ENCODE measurements at places on chromosomes 11 and 22. TPM values are rescaled to one million over a fixed set of nuclear protein-coding genes. Genes with fewer than 3 reads are reported as not detected.

GRCh38 chr11:94181943-94182342 lies 53.3 kb downstream of the PANX1 start:
- DNase-seq = no peak
- H3K4me1 ChIP-seq = no peaks in the 10 kb centered on the region
- no peak overlapping the region for H3K4me3 ChIP-seq
- H3K27me3 ChIP-seq = no peaks in the 10 kb centered on the region
- H3K36me3 ChIP-seq = peaks cover 6% of the 10 kb centered on the region

DNA sequence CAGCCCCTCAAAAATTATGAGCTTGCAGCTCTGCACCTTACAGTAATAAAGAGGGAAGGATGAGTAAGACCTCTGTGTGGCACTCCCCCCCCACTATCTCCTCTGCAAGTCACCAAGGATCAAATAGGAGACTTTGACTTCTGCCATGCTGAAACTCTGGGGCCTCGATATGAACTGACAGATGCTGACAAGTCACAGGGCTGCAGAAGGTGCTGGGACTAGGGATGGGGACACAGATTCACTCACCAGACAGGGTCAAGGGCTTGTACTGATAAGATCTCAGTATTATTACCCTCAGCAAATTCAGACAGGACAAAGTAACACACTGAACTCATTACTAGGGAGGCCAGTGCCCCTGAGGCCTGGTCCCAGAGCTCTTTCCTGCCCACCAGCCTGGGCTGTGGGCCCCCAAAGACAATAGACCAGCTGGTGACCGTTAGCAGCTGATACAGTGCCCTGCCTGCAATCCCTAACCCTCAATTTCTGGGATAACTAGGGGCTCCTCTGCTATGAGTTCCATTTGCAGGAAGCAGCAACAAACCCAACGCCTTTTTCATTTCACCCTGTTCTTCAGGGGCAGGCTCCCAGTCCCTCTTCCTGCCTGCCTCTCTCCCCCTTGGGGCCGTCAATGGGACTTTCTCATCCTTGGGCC lies 20.1 kb downstream of the TMPRSS13 start:
- no peak overlapping the region for H3K4me3 ChIP-seq
- peaks cover 12% of the 10 kb centered on the region for H3K4me1 ChIP-seq
- DNase-seq = no peak
- peaks cover 21% of the 10 kb centered on the region for H3K36me3 ChIP-seq
- H3K27me3 ChIP-seq = no peaks in the 10 kb centered on the region

- H3K4me1 ChIP-seq = peaks cover 74% of the 10 kb centered on the region
- no peak overlapping the region for H3K4me3 ChIP-seq
- DNase-seq = no peak
- H3K36me3 ChIP-seq = no peaks in the 10 kb centered on the region
Observed at GRCh38 chr11:68340003-68340767, 27.8 kb downstream of the LRP5 start.

DNA sequence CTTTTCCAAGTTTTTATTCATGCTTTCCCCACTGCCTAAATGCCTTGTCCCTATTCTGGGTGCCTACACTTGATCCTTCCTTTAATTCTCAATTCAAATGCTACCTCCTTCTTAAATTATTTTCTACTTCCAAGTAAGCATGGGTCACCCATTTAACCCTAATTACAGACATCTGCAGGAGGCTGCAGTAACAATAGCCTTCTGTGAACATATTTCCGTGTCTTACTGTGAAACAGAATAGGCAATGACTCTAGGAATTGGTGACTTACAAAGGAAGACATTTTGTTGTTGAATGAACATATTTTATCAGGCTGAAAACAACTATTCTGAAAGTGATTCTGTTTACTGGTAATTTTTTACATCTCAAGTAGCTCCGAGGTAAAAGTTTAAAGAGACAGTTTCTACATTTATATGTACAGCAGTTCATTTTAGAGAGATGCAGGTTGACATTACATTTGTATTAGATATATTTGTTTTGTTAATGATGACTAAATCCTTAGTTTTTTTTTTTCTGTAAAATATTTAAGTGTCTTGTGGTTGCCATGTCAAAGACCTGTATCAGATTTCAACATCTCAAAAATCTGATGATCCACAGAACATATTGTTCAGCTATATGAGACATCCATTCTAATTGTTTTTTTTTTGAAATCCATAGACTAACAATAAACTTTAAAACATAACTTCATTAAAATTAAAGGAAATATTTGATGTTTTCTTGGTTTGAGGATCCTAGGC lies 316.8 kb downstream of the CASP12 start:
- no peaks in the 10 kb centered on the region for H3K4me1 ChIP-seq
- H3K4me3 ChIP-seq = no peak overlapping the region
- H3K36me3 ChIP-seq = no peaks in the 10 kb centered on the region
- no peak overlapping the region for H3K27ac ChIP-seq
- DNase-seq = no peak
- no peaks in the 10 kb centered on the region for H3K27me3 ChIP-seq

- no peak overlapping the region for H3K4me3 ChIP-seq
- DNase-seq = no peak
- no peak overlapping the region for H3K27ac ChIP-seq
- no peaks in the 10 kb centered on the region for H3K36me3 ChIP-seq
- H3K4me1 ChIP-seq = no peaks in the 10 kb centered on the region
- H3K27me3 ChIP-seq = peaks cover 2% of the 10 kb centered on the region
Observed at GRCh38 chr11:6251990-6252473, 7.6 kb upstream of the CCKBR start.

DNA sequence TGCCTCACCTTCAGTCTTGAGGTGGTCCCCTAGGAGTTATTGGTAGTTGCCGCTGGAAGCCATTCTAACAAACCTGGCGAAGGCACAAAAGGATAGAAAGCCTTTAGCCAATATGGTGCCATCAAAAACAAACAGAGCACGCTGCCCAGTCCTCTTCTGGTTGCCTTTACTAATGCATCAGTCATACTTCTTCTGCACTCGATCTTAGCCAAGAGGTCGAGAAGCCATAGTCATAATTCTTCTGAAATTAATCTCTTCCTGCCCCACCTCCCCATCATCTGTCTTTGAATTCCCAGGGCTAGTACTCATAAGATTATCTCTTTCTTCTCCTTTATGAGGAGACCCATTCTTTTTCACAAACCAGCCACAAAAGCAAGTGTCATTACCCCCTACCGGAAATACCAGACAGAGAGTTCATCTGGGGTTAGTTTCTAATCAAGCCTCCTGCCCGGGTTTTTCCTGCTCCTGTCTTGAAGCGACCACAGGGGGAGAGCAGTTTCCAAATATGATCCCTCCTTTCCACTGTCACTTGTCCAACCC lies 21.4 kb upstream of the EHF start:
- no peaks in the 10 kb centered on the region for H3K36me3 ChIP-seq
- H3K4me3 ChIP-seq = peak overlapping the region; percentile 24
- peaks cover 45% of the 10 kb centered on the region for H3K4me1 ChIP-seq
- DNase-seq = peak; percentile 98
- H3K27me3 ChIP-seq = no peaks in the 10 kb centered on the region

GRCh38 chr11:111967649-111968048 lies 30.5 kb downstream of the DIXDC1 start:
- H3K36me3 ChIP-seq = no peaks in the 10 kb centered on the region
- H3K27me3 ChIP-seq = no peaks in the 10 kb centered on the region
- H3K4me3 ChIP-seq = no peak overlapping the region
- no peak overlapping the region for H3K27ac ChIP-seq

- H3K36me3 ChIP-seq = peaks cover 20% of the 10 kb centered on the region
- peaks cover 24% of the 10 kb centered on the region for H3K4me1 ChIP-seq
- no peaks in the 10 kb centered on the region for H3K27me3 ChIP-seq
Observed at GRCh38 chr11:47552056-47552565, 821 bp downstream of the CELF1 start.

- peak overlapping the region; percentile 93 for H3K4me3 ChIP-seq
- peaks cover 7% of the 10 kb centered on the region for H3K36me3 ChIP-seq
- no peaks in the 10 kb centered on the region for H3K27me3 ChIP-seq
- peak; percentile 59 for DNase-seq
- peaks cover 8% of the 10 kb centered on the region for H3K4me1 ChIP-seq
Observed at GRCh38 chr11:64809781-64810241, 540 bp downstream of the MEN1 start.

DNA sequence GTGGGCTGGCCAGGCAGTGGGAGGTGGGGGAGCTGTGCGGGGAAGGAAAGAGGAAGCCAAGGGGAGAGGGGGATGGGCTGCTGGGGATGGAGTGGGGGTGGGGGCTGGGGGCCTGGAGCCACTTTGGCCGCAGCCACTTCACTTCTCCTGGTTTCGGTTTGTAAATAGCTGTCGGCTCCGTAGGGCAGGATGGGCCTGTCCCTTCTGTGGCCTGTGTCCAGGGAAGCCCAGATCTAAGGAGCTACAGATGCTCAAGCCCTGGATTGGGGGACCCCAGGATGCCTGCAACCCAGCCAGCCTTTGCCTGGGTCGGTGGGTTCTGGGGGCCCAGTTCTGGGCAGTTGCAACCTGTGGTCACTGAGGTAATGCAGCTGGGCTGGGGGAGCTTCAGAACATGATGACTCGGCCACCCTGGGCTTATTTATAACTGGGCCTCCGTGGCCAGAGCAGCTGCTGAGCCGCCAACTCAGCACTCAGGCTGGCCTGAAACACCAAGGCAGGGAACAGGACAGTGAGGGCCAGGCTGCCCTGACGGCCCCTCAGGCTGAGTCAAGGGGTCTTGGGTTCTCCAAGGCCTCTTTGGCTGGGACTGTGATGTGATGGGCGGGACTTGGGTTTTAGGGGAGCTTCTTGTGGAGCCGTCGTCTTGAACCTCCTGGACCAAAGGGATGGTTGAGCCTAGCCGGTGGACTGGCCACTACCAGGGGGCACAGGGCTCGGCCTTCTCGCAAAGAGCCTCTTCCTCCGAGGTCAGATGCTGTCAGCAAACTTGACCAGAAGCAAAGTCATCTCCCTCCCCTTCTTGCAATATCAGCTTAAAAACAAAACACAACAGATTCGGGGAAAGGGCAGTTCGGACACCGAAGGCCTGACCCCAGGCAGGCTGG lies 15.0 kb upstream of the SLC39A13 start:
- H3K4me3 ChIP-seq = no peak overlapping the region
- no peak for DNase-seq
- H3K4me1 ChIP-seq = no peaks in the 10 kb centered on the region
- H3K36me3 ChIP-seq = no peaks in the 10 kb centered on the region

DNA sequence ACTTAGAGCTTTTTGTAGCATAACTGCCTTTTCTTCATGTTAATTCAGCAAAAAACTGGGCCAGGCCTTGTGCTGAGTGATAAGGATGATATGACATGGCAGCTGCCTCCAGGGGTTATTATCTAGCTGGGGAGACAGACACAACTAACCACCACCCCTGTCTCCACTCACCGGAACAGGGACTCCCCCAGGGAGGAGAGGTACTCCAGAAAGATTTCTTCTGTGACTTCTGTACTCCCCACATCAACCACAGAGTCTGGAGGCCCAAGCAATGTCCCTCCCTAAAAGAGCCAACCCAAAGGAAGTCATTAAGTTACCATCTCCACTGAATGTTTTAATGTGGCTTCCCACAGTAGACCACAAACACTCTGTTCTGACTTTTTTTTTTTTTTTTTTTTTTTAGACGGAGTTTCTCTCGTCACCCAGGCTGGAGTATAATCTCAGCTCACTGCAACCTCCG lies 14.3 kb upstream of the PMM1 start:
- H3K4me3 ChIP-seq = no peak overlapping the region
- H3K4me1 ChIP-seq = no peaks in the 10 kb centered on the region
- no peak for DNase-seq
- H3K36me3 ChIP-seq = peaks cover 40% of the 10 kb centered on the region
- no peaks in the 10 kb centered on the region for H3K27me3 ChIP-seq

DNA sequence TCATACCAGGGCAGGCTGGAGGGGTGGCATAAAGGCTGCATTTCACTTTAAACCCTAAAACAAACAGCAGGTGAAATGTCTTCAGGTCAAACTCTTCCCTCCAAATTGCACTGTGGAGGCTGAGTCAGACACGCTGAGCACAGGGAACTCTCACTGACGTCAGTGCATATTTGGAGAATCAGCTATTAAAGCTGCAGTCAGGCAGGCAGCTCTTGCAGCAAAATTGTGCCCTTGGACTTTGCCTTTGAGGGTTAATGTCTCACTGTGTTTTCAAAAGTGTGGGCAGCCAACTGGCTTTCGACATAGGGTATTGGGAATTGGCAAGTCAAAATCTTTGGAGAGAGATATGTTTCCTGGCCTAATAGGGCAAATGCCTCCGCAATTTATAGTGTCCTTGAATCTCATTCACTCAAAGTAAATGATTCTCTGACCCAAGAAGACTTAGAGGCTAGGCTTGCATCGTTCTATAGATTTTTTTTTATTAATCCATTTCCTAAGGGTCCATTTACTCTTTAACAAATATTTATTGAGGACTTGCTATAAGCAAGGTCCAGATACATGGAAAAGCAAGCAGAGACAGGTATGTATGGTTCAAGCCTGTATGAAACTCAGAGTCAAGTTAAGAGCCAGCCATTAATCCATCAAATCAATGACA lies 27.7 kb upstream of the SMCO4 start:
- no peak overlapping the region for H3K27ac ChIP-seq
- DNase-seq = peak; percentile 4
- no peak overlapping the region for H3K4me3 ChIP-seq
- H3K4me1 ChIP-seq = 0 out of 2 replicates have a peak, but pooled peaks cover 10% of the 10 kb centered on the region
- no peaks in the 10 kb centered on the region for H3K36me3 ChIP-seq

GRCh38 chr11:79062814-79063762 lies 377.7 kb downstream of the TENM4 start:
- H3K27me3 ChIP-seq = peaks cover 43% of the 10 kb centered on the region
- no peak for DNase-seq
- H3K36me3 ChIP-seq = no peaks in the 10 kb centered on the region
- H3K4me3 ChIP-seq = no peak overlapping the region

- DNase-seq = no peak
- no peak overlapping the region for H3K27ac ChIP-seq
- no peaks in the 10 kb centered on the region for H3K4me1 ChIP-seq
- H3K36me3 ChIP-seq = no peaks in the 10 kb centered on the region
- H3K4me3 ChIP-seq = no peak overlapping the region
- H3K27me3 ChIP-seq = no peaks in the 10 kb centered on the region
Observed at GRCh38 chr11:30991802-30992512, 377.6 kb downstream of the DCDC1 start.

- no peak for DNase-seq
- no peaks in the 10 kb centered on the region for H3K36me3 ChIP-seq
- H3K4me1 ChIP-seq = no peaks in the 10 kb centered on the region
- H3K27ac ChIP-seq = no peak overlapping the region
Observed at GRCh38 chr11:17640493-17641164, 78.7 kb upstream of the MYOD1 start.

TMX2 gene
- total RNA-seq = 124 TPM

ZFTA gene
- total RNA-seq = 16.6 TPM

PPFIA1 gene
- total RNA-seq = 86.8 TPM

BRSK2 gene
- total RNA-seq = 2.9 TPM

PRODH gene
- 4.3 TPM for total RNA-seq

GAL3ST3 gene
- not detected for total RNA-seq

TCF20 gene
- total RNA-seq = 85.1 TPM

DDI1 gene
- total RNA-seq = not detected

GPR83 gene
- not detected for total RNA-seq

ANO1 gene
- total RNA-seq = 107 TPM

OR51I1 gene
- not detected for total RNA-seq

C1QTNF4 gene
- total RNA-seq = 0.22 TPM

Measured in PC-9 (cell line).